ENCODE measurements at places on chromosomes 11 and 22.

DNA sequence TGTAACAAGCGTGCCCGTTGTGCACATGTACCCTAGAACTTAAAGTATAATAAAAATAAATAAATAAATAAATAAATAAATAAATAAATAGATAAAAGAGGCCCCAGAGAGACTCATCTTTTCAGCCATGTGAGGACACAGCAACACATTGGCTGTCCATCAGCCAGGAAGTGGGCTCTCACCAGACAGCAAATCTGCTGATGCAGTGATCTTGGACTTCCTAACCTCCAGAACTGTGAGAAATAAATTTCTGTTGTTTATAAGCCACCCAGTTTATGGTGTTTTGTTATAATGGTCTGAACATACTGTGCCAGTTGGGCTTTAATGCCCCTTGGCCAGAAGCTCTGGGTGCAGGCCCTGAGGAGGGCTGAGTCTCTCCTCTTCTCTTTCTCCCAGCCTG lies 42.2 kb upstream of the CD44 start:
- no peak for DNase-seq

- no peak for DNase-seq
Measured at GRCh38 chr22:22519591-22519990, 479 bp downstream of the ZNF280A start.

GRCh38 chr11:85464283-85464682 lies 162.9 kb downstream of the DLG2 start:
- DNase-seq, result no peak

DNA sequence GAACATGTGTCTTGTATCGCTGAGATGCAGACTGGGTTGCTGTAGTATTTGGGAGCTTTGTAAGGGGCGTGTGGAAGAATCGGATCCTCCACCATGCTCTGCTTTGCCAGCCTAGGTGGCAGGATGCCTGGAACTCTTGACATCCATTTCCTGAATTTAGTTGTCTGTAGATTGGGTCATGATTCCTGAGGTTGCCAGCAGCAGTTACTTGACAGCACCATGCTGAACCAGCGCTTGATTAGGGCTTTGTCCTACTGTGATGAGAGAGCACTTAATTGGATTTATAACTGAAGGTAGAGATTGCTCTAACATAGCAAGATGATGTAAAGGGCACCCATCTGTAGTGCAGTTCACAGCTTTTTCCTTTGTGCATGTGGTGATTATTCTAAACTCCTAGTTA lies 75.6 kb upstream of the HORMAD2 start:
- no peak for DNase-seq
